Cardiac fibroblast (primary cell): ENCODE measurements at places on chromosomes 4 and X.

DNA sequence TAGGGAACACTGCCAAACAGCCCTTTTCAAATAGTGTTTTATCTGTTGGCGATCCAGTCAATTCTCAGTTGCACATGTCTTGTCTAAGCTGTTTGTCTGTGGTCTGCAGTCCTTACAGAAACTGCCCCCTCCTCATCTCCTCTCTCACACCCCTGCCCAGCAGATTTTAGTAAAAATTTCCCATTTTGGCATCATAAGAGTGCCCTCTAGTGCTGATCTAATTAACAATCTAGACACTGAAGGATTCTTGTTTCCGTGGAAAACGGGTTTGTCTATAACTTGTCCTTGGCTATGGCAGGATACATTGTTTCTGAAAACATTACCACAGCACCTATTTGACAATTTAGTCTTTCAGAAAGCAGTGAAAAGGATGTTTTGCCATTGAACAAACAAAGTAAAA, 227.2 kb upstream of the MBNL3 start:
- DNase-seq = peak; percentile 0

- no peak for DNase-seq
Measured at GRCh38 chrX:8404926-8405325, 59.7 kb upstream of the VCX3B start.

DNA sequence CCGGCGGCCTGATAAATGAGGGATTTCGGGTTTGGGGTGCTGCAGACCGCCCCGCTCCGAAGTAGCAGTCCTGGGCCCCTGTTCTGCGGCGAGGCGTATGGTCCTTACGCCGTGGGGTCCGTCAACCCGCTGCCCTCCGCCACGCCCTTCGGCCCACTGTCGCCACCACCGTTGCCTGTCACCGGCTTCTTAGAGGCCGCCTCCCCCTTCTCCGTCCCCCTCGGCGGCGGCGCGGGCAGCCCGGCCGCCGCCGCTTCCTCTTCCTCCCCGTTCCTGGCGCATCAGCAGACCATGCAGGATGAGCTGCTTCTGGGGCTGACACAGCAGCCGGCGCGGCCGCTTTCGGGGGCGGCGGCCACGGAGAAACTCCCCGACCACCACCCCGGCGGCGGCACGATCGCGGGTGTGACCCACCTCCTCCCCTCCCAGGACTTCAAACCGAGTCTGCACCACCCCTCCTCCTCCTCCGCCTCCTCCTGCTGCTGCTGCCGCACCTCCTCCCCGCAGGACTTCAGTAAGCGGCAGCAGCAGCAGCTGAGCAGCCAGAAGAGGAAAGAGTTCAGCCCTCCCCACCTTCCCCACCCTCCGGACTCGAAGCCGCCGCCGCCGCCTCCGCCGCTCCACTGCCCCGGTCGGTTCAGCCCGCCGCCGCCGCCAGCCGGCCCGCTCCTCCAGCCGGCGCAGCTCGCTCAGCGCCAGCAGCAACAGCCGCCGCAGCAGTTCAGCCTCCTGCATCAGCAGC, 549 bp downstream of the CPEB2 start:
- DNase-seq = peak; percentile 88

- DNase-seq = no peak
Measured at GRCh38 chrX:1403228-1403627, 11.3 kb upstream of the SLC25A6 start.

GRCh38 chrX:10769696-10770619, 149.6 kb upstream of the MID1 start:
- peak; percentile 41 for DNase-seq

- DNase-seq = peak; percentile 26
Measured at GRCh38 chr4:96162636-96163035, 322.7 kb downstream of the PDHA2 start.

GRCh38 chrX:23737413-23737812, 5.7 kb downstream of the ACOT9 start:
- peak; percentile 6 for DNase-seq

- DNase-seq = no peak
Measured at GRCh38 chr4:16693641-16694040, 204.8 kb downstream of the LDB2 start.

DNA sequence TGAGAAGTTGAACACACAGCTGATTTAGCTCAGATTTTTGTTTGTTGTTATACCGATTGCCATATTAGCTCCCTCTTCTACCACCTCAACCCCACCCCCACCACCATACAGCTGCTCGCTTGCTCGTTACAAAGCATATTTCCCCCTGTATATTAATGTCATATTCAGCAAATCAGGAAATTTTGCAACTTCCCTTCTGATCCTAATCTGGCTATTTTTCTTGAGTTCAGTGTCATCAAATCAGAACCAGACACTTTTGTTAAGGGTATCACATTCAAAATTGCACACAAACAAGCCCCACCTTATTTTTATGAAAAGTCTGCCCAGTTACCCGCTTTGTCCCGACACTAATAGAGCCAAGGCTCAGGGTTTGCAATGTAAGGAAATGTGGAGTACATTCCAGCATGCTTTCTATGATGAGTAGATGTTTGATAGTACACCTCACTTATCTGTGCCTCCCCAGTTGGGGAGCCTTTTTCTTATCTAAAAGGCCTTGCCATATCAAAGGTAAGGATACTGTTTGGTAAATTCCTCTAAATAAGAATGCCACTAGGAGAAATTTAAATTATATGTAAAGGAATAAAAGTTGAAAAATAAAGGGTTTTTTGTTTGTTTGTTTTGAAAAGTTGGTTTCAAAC, 212.2 kb downstream of the CBR4 start:
- DNase-seq = no peak

DNA sequence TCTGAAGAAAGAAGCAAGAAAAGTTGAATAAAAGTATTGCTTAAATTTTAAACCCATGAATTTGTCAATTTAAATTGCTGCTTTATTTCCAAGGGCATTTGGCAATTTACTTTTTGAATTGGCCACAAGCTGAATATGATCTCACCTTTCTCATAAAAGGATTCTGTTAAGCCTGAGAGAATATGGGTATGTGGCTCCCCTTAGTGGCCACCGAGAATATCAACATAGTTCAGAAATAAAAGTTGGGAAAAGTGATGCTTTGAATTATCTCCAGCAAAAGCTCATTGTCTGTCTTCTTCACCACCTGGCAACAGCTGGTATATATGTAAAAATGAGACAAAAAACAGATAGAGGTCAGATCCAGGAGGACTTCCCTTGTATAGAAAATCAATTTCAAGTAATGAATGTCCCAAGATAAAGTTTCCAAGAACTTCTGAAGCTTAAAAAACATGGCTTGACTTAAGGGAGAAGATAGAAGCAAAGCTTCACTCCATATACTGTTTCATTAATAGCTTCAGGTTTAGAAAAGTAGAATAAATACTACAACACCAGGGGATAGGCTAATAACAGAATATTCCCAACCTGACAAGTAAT, 290.7 kb upstream of the FAM241A start:
- DNase-seq = peak; percentile 49

GRCh38 chrX:102651242-102652011, at the start of gene GPRASP1:
TSS of gene GPRASP1 (plus strand) at chrX:102651483. CDS start at chrX:102653914, 2,431 bp downstream.
- DNase-seq = peak; percentile 15

DNA sequence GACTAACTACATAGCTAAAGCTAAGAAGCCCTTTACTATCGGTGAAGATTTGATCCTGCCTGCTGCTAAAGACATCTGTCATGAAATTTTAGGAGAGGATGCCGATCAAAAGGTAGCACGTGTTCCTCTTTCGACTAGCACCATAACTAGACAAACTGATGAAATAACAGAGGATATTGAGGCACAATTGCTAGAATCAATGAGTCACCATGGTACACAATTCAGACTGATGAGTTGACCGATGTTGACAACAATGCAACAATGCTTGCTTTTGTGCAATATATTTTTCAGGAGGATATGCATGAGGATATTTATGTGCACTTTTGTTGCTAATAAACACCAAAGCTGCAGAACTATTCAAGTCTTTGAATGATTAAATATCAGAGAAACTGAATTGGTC, 24.3 kb downstream of the TBCK start:
- DNase-seq = peak; percentile 37

- DNase-seq = no peak
Measured at GRCh38 chr4:76641758-76642157, 206.7 kb downstream of the SHROOM3 start.

GRCh38 chr4:8594097-8595038, 1.8 kb downstream of the CPZ start:
- peak; percentile 84 for DNase-seq

- no peak for DNase-seq
Measured at GRCh38 chrX:44817029-44817428, 26.8 kb upstream of the DUSP21 start.

GRCh38 chr4:124953061-124953460, 240.5 kb upstream of the ANKRD50 start:
- DNase-seq = peak; percentile 88

DNA sequence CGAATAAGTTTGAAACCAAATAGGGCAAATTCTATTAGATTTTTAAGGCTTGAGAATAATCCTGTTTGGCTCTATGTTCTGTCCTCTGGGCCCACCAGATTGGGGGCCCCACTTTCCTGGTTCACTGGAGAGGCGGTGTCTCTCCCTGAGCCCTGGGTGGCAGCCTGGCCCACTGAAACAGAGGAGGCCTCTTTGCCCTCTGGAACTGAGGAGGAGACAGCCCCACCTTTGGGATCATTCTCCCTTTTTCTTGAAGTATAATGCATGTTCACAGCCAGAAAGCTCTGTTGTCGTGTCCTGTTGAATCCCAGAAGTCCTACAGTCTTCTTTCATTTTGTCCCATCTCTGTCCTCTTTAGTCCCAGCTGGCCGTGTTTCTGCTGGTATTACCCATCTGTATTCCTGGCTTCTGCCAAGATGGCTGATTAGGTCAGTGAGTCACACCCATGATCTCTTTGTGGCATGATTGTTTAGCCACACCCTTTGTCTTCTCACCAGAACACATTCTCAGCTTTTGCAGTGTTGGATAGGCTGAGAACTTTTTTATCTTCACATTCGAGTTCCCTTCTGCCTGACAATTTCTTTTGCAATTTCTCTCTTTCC, 8.1 kb upstream of the TBC1D25 start:
- DNase-seq = peak; percentile 80

GRCh38 chrX:46710425-46710824, 48.5 kb downstream of the SLC9A7 start:
- peak; percentile 40 for DNase-seq

DNA sequence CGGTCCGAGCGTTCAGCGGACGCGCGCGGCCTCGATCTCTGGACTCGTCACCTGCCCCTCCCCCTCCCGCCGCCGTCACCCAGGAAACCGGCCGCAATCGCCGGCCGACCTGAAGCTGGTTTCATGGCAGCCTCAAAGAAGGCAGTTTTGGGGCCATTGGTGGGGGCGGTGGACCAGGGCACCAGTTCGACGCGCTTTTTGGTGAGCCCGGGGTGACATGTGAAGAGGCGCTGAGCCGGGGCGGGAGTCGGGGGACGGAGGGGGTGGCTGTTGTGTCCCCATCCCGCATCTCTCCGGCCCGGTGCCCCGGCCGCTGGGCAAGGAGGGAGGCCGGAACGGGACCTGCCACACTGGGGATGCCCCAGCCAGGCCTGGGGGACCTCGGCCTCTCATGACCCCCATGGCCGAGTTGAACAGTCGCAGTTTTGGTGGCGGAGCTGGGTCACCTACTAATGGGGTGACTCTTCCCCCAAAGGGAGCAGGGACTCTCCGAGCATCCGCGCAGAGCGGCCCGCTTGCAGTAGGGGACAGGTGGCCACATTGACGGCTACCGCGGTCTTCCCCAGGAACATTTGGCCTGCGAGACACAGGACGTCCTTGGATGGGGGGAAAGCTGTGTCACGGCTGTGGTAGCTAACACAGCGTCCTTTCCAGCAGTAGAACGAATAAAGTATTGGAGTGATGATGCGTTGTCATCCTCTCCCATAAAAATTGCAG, at the start of gene GK:
Gene GK (plus strand): TSS at position 9 of the 717 bp plus-strand sequence. CDS start 115 bp downstream, at position 124.
- peak; percentile 20 for DNase-seq

GRCh38 chrX:48806081-48806480, 4.2 kb downstream of the HDAC6 start:
- no peak for DNase-seq

- no peak for DNase-seq
Measured at GRCh38 chr4:106454581-106454980, 86.0 kb upstream of the GIMD1 start.

GRCh38 chr4:87032884-87033533, 98.2 kb downstream of the AFF1 start:
- DNase-seq = peak; percentile 89

GRCh38 chr4:11736978-11737377, 308.3 kb upstream of the HS3ST1 start:
- no peak for DNase-seq
